Germinal center (tissue), 1 donor: ENCODE measurements at places on chromosomes 12 and 14.

DNA sequence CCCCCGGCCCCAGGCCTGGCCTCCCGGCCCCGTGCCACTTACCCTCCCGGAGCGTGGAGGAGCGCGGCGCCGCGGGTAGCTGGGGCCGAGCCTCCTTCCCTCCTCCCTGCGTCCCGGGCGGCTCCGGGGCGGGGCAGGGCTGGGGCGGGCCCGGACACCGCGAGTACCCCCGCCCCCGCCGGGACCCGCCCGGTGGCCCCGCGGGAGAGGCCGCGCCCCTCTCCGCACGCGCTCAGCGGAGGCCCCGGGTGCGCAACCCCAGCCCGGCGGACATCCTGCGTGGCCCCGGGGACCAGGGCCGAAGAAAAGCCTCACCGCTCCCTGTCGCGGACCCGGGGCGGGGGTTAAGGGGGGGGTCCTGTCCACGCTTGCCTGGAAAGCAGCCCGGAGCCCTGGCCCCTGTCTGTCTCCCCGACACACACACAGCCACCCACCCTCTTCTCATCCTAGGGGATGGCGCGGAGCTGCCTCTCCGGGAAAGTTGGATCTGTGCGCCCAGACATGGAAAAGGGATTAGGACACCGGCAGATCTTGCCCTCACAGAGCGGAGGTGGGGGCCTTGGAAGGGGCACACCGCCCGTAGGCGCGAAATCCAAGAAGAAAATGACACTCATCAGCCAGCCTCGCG, at the start of gene SYNE3:
Gene SYNE3 (minus strand): TSS at position 97 of the 628 bp plus-strand sequence. CDS start 40,829 bp downstream, outside the sequence.
- peak; percentile 85 for DNase-seq

- DNase-seq = no peak
These were observed 196.2 kb upstream of the FOXG1 start for GRCh38 chr14:28570391-28570790.

GRCh38 chr12:42617622-42618021, 28.1 kb upstream of the PRICKLE1 start:
- DNase-seq = no peak

GRCh38 chr12:50257236-50258166, 25.8 kb downstream of the LIMA1 start:
- DNase-seq = no peak

- no peak for DNase-seq
These were observed 244.0 kb upstream of the DAAM1 start for GRCh38 chr14:58944343-58944967.

DNA sequence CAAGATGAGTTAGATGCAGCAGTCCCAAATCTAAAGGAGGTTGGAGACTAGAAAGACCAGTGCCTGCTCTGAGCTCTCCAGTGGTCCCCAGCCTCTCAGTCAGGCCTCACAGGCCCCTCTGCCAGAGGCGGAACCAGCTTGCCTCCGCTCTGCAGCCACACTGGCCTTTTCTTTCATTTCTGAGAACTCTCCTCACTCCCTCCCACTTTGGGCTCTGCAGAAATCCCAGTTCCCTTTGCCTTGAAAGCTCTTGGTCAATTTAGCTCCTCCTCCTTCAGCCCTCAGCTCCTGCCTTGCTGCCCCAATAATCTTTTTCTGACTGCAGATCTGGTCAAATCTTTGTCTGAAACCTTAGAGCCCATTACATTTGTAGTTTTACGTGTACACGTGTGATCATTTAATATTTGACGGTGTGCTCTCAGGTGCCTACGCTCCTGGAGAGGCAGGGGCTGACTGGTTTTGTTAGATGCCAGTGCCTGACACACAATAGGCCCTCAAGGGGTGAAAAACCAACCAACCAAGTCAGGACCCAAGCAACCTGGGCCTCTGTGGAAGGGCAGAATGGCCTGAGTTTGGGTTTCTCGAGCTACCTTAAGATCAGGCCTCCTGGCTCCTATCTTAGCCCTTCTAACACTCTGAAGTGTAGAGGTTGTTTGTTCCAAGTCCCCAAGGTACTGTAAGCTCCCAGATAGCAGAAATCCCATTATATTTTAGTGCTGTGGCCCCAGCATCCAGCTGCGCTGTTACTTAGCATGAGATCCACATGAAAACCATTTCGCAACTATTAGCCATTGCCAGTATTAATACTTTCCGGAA, 1.1 kb upstream of the NUDT4 start:
- no peak for DNase-seq

GRCh38 chr12:122517877-122518276, 8.9 kb downstream of the RSRC2 start:
- no peak for DNase-seq

DNA sequence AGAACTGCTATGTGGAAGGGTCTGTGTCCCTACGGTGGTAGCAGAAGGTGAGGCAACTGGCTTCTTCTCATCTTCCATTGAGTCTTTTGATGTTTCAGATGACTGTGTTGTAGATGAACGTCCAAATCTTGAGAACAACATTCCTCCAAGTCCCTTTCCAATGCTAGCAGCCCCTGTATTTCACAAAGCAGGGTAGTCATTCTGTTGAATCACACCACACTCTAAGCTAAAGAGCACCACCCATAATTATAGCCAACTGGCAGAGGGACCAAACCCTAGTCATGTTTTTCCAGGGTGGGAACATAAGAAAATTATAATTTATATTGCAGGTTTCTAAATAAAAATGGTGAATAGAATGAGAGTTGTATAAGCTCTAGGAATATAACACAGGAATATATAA, 98.7 kb downstream of the DDHD1 start:
- no peak for DNase-seq

DNA sequence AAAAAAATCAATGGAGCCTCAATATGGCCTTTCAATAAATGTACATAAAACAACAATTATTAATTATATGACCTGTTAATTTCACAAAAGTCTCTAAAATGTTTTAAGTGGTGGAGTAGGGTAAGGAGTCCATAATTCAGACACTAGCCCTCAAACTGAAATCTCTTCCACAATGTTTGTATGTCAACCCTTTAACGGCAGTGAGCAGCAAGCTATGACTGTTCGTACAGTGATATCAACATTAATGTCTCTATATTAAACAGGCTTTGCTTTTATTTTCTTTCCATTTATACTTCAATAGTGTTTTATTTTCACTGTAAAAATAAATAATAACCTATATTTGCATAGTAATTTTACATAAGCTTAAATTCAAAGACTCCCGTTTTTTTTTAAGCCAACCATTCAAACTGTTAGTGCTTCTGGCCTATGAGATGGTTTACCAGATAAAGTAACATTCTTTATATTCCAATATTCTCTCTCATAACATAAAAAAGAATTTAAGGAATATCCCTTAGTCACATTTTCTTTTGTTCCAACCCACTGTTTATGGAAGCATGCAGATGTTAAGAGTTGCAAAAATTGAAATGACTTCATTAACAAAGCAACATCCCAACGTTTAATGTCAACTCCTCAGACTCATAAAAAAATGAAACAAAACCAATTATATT, 2.3 kb downstream of the CDK17 start:
- no peak for DNase-seq

DNA sequence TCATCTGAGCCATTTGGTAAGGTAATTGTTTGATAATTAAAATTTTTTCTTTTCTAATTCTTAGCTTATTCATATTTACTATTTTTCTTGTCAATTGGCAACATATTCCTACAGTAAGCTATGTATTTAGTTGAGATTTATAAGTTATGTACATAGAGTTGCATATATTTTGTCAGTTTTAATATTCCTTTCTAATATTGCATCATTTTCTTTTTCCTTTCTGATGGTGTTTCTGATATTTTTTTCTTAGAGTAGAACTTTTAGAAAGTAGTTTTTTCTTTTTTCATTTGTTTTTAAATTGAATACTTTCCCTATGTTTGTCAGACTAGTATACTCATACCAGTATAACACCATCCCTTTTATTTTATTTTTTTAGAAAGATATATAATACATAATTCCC, 131.3 kb downstream of the TTC6 start:
- no peak for DNase-seq

GRCh38 chr12:39622306-39622705, 2.7 kb upstream of the ABCD2 start:
- no peak for DNase-seq

DNA sequence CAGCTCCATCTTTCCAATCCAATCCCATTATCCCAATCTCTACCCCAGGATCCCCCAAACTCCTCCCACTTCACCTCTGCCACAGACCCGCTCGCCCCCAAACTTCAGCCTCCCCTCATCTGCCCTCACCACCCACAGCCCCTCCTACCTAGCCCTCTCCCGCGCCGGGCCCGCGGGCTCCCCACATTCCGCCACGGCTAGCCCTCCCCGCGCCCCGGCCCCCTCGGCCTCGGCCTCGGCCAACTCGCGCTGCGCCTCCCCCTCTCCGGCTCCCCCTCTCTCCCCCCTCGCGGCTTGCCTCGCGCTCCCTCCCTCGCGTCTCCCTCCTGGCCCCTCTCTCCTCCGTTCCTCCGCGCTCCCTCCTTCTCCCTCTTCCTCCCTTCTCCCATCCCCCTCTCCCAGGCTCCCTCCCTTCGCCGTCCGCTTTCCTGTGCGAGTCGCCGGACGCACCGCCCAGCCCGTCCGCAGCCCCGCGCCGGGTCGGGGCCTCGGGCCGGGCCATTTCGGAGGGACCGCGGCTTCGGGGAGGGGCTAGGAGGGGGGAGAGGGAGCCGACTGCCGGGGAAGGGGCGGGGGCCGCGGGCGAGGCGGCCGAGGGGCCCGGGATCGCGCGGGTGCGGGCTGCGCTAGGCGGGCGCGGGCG, at the start of gene ATN1:
Gene ATN1 (plus strand): TSS at position 581 of the 643 bp plus-strand sequence. CDS start 6,043 bp downstream, outside the sequence.
- DNase-seq = no peak

- no peak for DNase-seq
These were observed 25.9 kb upstream of the GTF2A1 start for GRCh38 chr14:81246461-81247270.

GRCh38 chr14:81890020-81890419, 356.4 kb upstream of the SEL1L start:
- no peak for DNase-seq

DNA sequence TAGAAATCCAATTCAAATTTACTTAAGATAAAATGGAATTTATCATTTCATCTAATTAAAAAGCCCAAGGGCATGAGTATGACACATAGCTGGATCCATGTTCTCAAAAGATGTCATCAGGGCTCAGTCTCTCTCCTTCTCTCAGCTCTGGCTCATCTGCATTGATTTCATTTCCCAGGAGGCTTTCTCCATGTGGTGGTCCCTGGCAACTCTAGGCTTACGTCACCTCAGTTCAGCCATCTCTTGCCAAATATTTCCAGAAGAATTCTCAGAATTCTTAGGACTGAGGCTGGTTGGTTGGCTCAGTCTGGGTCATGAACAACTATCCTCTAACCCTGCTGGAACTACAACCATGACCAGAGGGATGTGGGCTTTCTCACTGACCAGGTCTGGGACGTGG, 65.3 kb downstream of the FOS start:
- no peak for DNase-seq

- DNase-seq = no peak
These were observed 106.5 kb upstream of the PRKD1 start for GRCh38 chr14:30034152-30034551.

GRCh38 chr14:91144425-91145145, 30.7 kb downstream of the DGLUCY start:
- DNase-seq = no peak

DNA sequence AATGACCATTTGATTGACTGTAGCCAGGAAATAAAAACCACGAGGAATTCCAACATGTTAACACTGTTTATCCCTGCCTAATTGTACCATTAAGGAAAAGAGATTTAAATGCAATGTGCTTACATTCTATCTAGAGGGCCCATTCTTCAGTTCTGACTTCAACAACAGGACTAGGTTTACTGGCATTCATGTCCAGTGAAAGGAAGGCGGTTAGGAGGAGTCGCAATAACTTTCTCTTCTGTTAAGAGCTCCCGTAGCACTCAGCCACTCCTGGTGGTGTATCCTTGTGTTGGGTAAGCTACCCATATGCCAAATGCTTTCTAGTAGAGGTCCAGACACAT, 154.7 kb downstream of the STXBP6 start:
- DNase-seq = no peak

DNA sequence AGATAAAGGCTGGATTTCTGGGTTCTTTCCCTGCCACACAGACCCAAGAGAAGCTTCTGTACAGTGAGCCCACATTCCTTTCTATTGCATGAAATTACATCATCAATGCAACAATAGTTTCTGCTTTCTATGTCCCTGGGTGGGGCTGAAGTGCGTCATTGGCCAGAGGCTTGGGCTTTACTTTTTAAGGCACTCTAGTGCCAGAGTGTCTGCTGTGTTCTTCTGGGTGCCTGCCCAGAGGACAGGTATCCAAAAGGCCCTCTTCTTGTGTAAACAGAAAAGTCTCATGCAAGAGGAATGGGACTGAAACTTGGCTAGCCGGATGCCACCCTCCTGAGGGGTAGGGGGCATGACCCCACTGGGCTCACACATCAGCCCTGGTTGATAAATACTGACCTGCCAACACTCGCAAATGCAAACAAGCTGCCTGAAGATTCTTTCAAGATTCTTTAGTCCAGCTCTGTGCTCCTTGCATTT, 5.9 kb downstream of the KRT86 start:
- DNase-seq = no peak

- DNase-seq = no peak
These were observed 59.8 kb upstream of the KRR1 start for GRCh38 chr12:75571204-75571603.

DNA sequence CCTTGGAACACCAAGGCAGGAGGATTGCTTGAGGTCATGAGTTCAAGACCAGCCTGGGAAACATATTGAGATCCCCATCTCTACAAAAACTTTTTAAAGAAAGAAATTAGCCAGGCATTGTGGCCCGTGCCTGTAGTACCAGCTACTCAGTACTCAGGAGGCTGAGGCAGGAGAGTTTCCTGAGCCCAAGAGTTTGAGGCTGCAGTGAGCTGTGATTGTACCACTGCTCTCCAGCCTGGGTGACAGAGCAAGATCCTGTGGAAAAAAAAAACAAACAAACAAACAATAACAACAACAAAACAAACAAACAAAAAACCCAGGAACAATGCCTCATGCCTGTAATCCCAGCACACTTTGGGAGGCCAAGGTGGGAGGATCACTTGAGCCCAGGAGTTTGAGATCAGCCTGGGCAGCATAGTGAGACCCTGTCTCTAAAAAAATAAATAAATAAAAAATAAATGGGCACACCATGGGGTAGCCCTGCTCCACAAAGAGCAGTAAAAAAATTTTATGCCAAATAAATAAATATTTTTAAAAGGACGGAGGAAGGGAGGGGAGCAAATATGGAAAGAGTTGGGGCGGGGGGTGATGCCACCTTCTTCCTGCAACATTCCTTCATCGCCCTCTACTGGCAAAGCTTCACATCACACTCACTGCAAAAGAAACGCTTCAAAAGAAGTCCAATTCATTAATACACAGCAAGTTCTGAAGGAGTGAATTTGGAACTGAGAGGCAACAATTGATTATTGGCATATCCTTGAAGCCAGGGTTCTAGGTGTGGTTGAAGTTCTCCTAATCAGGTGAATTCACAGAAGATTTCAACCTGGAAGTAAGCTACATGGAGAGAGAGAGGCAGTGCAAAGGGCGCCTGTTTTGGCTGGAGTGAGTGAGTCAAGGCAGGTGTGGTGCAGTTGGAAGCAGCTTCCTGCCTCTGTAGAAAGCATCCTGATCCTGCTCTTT, 8.8 kb upstream of the GNPTAB start:
- peak; percentile 66 for DNase-seq
